Activated CD4-positive, alpha-beta memory T cell treated with anti-CD3 and anti-CD28 coated beads for 36 hours (primary cell): ENCODE measurements at places on chromosomes 12 and 14.

- DNase-seq: no peak
Observed at GRCh38 chr12:32398816-32399369, 465 bp upstream of the FGD4 start.

DNA sequence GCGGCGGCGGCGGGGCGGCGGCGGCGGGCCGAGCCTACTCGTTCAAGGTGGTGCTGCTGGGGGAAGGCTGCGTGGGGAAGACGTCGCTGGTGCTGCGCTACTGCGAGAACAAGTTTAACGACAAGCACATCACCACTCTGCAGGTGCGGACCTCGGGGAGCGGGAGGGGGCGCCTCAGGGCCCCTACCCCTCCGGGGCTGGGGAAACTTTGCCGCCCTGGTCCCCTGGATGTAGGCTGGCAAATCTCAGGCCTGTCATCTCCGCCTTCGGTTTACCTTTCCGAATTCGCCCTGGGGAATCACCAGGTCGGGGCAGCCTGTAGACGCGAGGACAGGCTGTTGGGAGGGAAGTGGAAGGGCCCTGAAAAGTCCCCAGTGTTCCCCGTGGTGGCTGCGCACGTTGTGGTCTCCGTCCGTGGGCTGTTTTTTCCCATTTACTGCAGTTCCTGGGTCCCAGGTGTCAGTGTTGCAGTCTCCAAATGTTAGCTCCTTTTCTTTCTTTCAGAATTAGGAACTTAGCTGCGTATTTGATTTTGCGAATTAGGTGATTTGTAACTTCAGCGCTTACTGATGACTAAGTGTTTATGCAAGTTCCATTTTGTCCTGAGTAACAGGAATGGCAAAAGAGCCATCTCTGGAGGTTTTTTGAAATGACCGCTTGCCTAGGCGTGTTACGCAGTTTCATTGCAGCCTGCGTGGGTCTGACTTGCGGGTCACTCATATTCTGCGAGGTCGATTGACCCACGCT, 656 bp downstream of the RAB21 start:
- peak; percentile 80 for DNase-seq

DNA sequence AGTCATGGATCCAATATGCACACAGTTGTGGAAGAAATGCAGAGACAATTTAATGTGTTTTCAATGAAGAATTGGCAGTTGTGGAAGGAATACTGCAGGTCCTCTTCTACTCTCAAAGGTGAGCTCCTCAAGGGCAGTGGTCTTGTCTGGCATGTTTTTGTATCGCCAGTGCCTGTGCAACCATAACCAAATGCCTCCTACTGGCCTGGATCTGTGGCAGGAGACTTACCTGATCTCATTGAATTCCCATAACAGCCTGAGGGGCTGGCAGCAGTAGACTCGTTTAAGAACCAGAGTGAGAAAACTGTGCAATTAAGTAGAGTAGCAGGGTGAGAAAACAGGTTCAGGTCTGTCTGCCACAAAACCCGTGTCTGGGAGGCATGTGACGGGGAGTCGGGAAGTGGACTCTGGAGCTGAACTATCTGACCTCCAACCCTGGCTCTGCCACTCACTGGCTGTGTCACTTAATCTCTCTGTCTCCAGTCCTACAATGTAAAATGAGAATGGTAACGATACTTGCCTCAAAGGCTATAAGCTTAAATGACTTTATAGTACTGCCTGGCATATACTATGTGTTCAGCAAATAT, 268.2 kb upstream of the SSTR1 start:
- no peak for DNase-seq

DNA sequence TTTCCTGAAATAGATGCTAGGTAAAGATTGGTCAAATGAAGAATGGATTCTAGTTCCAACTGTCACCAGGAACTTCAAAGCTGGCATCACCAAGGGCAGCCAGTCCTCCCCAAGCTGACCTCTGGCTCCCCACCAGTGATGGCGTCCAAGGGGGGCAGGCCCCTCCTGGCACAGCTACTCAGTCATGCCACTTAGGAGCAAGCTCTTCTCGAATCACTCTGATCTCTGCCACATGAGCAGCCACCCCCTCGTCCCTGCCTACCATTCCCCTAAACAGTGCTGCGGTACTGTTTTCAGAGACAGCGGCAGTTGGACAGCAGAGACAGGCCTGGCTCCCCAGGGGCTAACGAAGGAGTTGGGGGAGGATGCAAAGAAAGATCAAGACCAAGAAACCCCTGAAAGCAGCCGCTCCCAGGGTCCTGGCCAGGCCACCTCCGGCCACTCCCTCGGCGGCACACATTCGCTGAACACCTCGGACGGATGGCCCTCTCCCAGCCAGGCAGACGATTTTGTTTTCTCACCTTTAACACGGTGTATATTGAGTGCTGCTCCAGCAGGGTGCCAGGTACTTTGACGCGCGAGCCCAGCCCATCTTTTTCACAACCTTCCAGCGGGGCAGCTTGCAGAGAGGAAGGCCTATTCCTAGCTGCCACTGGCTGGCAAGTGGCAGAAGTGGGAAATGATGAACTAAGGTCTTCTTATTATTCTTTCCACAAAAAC, 47.4 kb downstream of the ARL6IP4 start:
- no peak for DNase-seq

DNA sequence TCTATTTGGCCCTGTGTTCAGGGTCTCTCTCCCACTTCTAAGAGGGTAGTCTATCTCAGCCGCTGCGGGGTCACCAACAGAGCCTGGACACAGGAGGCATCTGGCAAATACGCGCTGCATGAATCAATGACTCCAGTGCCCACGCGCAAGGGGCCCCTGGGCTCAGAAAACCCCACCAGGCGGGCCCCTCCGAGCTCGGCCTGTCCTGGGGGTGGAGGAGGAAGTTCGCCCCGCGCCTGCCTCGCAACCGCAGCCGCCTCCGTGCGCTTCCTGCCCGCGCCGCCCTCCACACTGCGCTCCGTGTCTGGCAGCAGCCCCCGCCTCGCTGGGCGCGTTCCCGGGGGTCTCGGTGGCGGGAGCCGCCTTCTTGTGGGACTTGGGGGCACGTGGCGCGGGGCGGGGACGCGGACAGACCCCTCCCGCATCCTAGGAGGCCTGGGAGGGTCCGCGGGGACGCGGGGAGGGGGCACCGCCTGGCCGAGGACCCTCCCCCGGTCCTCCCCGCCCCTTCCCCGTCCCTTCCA, 811 bp upstream of the FBRSL1 start:
- DNase-seq: peak; percentile 76
